Lower leg skin (tissue), 4 donors: ENCODE measurements at places on chromosomes 2 and 18. TPM values are rescaled to one million over a fixed set of nuclear protein-coding genes. Genes with fewer than 3 reads are reported as not detected.

Gene ASAP2
- total RNA-seq: 32.2 TPM

Gene CSRNP3
- total RNA-seq: 1.2 TPM

DNA sequence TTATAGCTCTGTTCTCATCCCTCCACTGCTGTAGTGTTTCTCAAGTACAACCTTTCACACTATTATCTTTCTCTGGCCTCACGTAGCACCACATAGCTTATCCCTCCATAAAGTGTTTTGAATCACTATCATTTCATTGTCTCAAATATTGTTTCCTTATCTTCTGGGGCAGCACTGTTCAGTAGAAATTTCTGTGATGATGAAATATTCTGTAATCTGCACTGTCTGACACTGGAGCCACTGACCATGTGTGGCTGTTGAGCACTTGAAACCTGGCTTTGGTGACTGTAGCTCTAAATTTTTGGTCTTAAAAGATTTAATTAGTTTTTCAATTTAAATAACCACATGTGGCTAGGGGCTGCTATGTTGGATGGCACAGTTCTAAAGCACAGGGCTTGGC lies 78.9 kb downstream of the CPS1 start:
- no peak for DNase-seq

Gene SAG
- not detected for total RNA-seq

GRCh38 chr18:14104906-14105748 lies 27.1 kb downstream of the ZNF519 start:
- no peak for DNase-seq

Gene SH3BP4
- 47.4 TPM for total RNA-seq

DNA sequence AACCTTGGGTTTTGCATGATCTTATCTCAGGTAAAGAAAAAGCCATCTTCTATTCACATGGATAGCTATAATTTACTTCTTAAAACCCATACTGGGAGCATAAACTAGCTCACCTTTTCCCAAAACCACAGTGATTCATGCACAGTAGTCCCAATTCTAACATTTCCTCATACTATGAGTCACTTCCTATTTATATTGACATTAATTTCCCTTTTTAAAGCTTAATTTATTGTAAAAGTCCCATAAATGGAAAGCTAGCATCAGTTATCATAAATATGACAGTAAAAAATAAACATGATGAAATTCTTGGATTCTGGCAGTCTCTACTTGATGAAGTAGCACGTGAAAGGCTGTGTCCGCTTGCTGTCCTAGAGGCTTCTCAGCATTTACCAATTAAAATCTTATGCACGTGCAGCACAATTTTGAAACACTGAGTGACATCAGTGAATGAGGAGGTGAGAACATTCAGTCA lies 180.1 kb downstream of the CDH2 start:
- DNase-seq: no peak

Gene BUB1
- total RNA-seq: 3.9 TPM

GRCh38 chr2:71843391-71843850 lies 304.2 kb downstream of the CYP26B1 start:
- DNase-seq: no peak

Gene RPRM
- 0.51 TPM for total RNA-seq

Gene RGPD6
- 35.4 TPM for total RNA-seq

GRCh38 chr2:19711470-19712372 lies 190.1 kb downstream of the TTC32 start:
- DNase-seq: no peak

- no peak for DNase-seq
These were observed 4.6 kb upstream of the GPR39 start for GRCh38 chr2:132412021-132412420.

DNA sequence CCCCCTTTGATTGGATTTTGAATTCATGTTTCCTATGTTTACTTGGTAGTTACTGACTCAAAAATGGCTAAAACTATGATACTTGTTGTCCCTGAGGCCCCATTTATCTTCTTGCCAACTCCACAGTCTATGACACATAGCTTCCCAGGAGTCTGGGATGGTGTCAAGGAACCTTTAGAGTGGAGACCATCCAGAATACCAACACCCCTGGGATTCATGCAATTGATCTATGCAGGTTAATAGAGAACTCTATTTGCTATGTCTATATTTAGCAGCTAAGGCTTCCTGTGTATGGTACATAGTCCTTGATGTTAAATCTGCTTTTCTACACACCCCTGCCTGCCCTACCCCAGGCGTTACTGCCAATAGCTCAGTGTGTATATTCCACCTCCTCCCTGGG lies 218.5 kb upstream of the HDAC4 start:
- DNase-seq: no peak

DNA sequence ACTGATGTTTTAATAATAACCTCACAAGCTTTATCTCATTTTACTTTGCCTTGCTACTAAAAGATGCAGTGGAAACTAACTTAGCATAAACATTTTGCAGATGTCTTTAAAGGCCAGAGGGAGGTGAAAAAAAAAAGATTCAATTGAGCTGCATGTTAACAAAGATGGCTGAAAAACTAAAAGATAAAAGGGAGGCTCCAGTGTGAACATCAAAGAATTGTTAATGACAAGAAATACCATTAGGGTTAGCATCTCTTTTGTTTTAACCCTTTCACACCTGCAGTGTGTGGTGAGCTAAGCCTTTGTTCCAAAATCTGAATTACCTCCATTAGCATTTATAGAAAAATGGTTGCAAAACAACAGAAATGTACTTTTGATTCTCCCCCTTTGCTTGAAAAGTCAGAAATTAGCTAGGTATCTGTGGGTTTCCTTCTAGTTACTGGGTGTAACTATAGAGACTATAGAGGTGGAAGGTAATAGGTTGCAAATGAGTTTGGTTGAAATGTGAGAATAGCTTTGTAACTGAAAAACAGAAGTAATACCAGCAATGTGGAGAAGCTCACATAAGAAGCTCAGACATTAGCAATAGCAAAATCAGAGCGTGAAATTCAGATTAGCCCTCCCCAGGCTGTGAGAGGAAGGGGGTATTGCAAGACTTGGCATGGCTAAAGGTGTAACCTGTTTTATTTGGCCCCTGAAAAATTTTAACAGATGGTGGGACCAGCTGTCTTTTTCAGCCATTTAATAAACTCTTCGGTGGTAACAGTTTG lies 34.8 kb upstream of the SP5 start:
- DNase-seq: no peak

DNA sequence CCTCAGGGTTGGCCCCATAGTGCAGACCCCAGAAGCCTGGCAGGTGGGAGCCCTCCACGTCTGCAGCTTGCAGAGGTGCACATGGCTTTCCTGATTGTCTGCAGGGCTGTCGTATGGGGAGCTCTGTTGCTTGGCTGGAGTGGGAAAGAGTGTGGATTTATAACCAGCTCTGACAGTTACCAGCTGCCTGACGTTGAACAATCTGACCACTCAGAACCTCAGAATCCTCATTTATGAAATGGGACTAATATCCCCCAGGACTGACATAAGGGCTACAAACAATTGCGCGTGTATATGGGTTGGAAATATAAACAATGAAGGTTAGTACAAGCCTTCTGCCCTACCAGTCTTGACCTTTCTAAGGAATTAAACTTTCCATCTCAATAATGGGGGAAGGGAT lies 13.9 kb upstream of the PXDN start:
- DNase-seq: no peak

Gene LRRTM4
- not detected for total RNA-seq

GRCh38 chr2:20093263-20094141 lies 42.1 kb upstream of the LAPTM4A start:
- no peak for DNase-seq

DNA sequence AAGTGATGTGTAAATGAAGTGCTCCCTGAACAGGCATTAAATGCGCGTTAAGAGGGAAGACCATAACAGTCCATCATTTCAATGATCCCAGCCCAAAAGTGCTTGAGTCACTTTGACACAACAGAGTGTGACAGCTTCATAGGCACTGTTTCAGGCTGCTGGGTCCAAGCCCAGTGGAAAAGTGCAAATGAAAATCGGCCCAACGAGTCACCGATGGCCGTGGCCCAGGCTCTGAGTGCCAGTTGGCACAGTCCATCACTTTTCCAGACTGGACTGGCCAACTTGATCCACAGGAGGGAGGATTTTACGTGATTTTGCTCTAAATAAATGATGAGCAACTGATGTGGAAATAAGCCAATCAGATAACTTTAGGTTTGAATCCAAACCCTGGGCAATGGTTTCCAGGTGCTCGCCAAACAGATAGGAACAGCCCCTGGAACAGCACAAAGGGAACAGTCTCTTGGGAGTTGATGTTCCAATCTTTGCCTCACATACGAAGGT lies 114.0 kb downstream of the SP3 start:
- DNase-seq: peak; percentile 89

Gene TRIM43
- not detected for total RNA-seq

DNA sequence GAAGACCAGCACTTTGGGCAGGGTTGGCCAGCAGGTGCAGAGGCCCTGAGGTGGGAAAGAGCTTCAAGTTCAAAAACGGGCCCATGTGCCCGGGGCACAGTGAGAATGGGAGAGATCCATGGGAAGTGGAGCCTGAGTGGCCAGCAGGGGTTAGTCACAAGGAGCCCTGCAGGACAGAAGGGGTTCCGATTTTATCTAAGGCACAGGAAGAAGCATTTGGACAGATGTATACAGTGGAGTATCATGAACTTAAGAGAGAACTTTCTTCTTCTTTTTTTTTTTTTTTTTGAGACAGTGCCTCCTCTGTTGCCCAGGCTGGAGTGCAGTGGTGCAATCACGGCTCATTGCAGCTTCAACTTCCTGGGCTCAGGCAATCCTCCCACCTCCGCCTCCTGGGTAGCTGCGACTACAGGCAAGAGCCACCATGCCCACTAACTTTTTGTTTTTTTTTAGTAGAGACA lies 24.0 kb downstream of the WIPF1 start:
- no peak for DNase-seq

GRCh38 chr18:61702007-61702406 lies 190.8 kb downstream of the RNF152 start:
- DNase-seq: no peak
